Activated T-cell treated with anti-CD3 and anti-CD28 coated beads, Interleukin-2, amount 50 U/mL, for 72 hours (primary cell): ENCODE measurements at places on chromosomes 7 and 10. TPM values are rescaled to one million over a fixed set of nuclear protein-coding genes. Genes with fewer than 3 reads are reported as not detected.

- no peaks in the 10 kb centered on the region for H3K4me1 ChIP-seq
- peaks cover 18% of the 10 kb centered on the region for H3K27me3 ChIP-seq
- H3K36me3 ChIP-seq: no peaks in the 10 kb centered on the region
- H3K4me3 ChIP-seq: no peak overlapping the region
- no peak for DNase-seq
These were observed 95.1 kb upstream of the PALS2 start for GRCh38 chr7:24478137-24478655.

DNA sequence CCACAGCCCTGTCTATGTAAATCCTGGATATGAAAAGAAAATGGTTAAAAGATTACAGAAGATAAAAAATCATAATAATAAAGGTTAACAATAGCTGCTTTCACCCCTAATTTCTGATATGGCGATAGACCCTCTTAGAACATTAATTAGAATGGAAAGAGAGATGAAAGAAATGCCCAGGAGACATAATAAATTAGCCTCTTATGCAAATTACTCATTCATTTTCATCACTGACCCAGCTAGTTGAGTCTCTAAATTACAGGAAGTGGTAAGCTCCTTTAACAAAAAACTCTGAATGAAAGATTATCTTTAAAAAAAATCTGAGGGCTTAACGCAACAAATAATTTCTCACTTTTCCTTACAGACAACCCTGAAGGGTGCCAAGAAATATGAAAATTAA, 12.4 kb downstream of the GFRA1 start:
- no peak overlapping the region for H3K27ac ChIP-seq
- no peaks in the 10 kb centered on the region for H3K4me1 ChIP-seq
- H3K27me3 ChIP-seq: no peaks in the 10 kb centered on the region
- DNase-seq: no peak
- H3K36me3 ChIP-seq: no peaks in the 10 kb centered on the region

OPN1SW gene
- not detected for total RNA-seq

DNA sequence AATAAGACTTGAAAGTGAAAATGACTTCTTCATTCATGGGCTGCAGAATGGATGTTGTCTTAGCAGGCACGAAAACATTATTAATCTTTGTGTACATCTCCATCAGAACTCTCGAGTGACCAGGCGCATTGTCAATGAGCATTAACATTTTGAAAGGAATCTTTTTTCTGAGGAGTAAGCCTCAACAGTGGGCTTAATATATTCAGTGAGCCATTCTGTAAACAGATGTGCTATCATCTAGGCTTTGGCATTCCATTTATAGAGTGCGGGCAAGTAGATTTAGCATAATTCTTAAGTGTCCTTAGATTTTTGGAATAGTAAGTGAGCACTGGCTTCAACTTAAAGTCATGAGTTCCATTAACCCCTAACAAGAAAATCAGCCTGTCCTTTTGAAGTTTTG, 33.1 kb downstream of the PTTG1IP2 start:
- no peak overlapping the region for H3K4me3 ChIP-seq
- H3K4me1 ChIP-seq: no peaks in the 10 kb centered on the region
- no peak for DNase-seq
- H3K27me3 ChIP-seq: no peaks in the 10 kb centered on the region

NUTM2B gene
- 0.70 TPM for total RNA-seq

PKD1L1 gene
- total RNA-seq: 0.10 TPM

LFNG gene
- total RNA-seq: 23.0 TPM

DNA sequence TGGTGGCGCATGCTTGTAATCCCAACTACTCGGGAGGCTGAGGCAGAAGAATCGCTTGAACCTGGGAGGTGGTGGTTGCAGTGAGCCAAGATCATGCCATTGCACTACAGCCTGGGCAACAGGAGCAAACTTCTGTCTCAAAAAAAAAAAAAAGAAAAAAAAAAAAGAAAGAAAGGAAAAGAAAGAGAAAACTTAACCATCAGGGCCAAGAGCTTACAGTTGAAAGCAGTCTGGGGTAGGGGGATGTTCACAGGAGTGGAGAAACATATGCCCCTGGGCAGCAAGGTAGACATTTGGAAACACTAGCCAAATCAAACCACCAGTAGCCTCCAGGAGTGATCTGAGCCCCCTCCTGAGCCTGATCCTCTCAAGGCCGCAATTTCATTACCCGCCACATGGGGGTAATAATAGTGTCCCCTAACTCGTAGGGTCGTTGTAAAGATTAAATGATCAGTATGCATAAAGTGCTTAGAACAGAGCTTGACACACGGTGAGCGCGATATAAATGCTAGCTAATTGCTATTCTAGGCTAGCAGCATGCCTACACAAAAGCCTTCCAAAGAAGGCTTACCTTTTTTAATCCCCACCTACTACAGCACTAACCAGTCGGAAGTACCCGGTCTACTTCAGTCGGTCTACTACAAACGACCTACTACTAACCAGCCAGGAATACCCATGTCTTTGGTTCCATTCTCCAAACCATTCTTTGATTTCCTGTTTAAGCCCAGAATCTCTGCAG, 274.3 kb upstream of the NEBL start:
- peaks cover 9% of the 10 kb centered on the region for H3K4me1 ChIP-seq
- H3K27me3 ChIP-seq: peaks cover 41% of the 10 kb centered on the region
- no peak overlapping the region for H3K27ac ChIP-seq
- peaks cover 2% of the 10 kb centered on the region for H3K36me3 ChIP-seq

MEOX2 gene
- not detected for total RNA-seq

GRCh38 chr7:79091011-79091410, 362.5 kb downstream of the MAGI2 start:
- no peak overlapping the region for H3K27ac ChIP-seq
- no peak for DNase-seq
- no peaks in the 10 kb centered on the region for H3K4me1 ChIP-seq
- H3K36me3 ChIP-seq: no peaks in the 10 kb centered on the region

DLX5 gene
- total RNA-seq: not detected
